NCI-H2081 (cell line): ENCODE measurements at places on chromosomes 4 and X.

DNA sequence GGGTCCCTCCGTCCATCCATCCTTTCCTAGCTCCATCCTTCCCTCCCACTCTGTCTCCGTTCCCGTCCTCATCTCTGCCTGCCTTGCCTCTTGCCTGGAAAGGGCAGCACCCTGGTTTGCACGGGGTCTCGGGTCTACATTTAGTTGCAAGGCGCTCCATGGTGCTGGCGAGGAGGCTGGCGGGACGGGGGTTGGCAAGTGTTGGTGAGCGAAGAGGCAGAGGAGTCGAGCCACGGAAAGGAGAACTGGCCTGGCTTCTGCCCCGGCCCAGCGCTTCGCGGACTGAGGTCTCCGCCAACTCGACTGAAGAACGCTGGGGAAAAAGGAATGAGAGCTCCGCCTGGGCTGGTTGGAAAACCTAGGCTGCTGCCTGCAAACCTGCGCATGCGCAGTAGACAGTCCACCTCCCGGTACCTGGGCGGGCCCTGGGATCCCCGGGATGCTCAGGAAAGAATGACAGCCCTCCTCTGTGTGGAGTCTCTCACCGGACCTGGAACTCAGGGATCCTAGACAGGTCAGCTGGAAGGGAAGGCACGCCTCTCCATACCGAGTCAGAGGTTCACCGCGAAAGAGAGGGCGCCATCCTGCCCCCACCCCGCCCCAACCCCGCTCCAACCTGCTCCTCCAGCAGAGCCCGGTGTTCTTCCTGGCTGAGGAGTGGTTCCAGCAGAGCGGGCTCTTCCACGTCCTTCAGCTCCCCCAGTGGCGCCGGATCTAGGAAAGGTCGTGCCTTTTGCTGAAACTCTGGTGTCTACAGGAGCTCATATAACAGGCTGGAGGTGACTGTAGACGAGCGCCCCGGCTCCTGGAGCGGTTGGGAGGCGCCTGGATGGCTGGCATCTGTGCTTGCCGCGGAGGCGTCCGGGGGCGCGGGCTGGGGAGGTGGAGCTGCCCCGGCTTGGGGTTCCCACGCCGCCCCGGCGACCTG is 6.0 kb downstream of the FRG2 start:
- no peak for DNase-seq

GRCh38 chr4:79576429-79576753 is 168.4 kb upstream of the GK2 start:
- DNase-seq, result peak; percentile 11

DNA sequence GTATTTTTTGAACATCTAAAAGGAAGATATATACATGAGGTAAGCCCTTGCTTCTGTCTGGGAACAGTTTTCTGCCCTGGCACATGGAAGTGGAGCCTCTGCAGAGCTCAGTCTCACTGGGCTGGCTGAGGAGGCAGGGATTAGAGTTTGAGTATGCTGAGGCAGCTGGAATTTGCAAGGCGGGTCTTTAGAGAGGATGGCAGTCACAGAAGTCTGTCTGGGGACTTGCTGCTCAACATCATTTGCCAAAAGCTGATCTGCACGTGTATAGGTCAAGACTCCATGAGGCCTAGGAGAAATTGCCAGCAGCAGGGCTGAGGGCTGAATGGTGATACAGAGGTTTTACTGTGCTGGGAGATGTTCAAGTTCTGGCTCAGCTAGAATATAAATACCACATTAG is 163.6 kb upstream of the ANK2 start:
- DNase-seq, result no peak

- no peak for DNase-seq
Measured at GRCh38 chr4:21077967-21078366, 377.7 kb downstream of the PACRGL start.

GRCh38 chrX:40102393-40103381 is 4.9 kb upstream of the BCOR start:
- no peak for DNase-seq

GRCh38 chr4:73090738-73091137 is 21.2 kb upstream of the COX18 start:
- DNase-seq, result no peak

DNA sequence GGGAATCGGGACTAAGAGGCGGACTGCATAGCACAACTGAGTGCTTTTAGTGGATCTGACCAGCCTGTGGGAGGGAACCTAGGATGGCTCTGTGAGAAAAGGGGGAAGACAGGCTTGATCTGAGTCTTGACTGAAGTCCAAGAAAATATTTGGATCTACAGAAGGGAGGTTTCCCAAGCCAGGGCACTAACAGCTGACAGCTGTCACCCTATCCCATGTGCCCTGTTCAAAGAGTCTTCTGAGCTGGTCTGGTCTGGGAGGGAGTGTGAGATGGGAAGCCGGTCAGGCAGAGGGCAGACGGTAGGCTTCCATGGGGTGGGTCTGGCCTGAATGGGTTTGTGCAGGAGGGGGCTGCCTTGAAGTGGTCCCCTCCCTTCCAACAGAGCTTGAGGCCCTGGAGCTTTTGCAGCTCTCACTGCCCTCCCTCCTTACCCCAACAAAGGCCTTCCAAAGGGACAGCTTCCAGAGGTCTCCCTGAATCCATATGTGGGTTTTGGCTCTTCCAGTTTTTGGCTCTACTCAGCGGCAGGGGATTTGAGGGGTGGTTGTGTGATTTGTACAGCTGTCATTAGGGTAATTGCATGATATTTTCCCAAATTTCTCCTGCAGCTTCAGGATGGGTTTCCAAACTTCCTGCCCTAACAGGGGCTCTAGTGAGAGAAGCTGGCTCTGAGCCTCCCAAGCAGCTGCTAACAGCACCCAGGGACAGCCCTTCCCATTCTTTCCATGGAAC is 643.7 kb downstream of the BCOR start:
- no peak for DNase-seq

DNA sequence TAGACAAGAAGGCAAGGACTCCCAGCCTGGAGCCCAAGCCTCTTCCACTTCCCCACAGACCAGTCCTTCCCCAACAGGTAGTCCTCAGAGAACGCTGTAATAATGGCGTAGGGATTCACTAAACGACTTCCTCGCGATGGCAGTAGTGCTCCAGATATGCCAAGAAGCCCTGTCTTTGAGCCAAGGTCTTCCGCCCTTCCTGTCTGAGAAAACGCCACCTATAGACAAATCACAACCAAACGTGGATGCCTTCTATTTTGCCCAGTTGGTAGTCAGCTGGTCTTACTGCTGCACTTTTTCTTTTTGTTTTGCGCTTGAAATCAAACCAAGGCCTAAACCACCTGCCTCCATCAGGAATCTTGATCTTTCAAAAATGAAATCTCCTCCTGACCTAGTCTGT is 203.3 kb downstream of the OR13H1 start:
- peak; percentile 31 for DNase-seq

GRCh38 chr4:151676301-151676700 is 84.5 kb downstream of the GATB start:
- no peak for DNase-seq

GRCh38 chrX:150676221-150676620 is 17.0 kb upstream of the MTMR1 start:
- no peak for DNase-seq

DNA sequence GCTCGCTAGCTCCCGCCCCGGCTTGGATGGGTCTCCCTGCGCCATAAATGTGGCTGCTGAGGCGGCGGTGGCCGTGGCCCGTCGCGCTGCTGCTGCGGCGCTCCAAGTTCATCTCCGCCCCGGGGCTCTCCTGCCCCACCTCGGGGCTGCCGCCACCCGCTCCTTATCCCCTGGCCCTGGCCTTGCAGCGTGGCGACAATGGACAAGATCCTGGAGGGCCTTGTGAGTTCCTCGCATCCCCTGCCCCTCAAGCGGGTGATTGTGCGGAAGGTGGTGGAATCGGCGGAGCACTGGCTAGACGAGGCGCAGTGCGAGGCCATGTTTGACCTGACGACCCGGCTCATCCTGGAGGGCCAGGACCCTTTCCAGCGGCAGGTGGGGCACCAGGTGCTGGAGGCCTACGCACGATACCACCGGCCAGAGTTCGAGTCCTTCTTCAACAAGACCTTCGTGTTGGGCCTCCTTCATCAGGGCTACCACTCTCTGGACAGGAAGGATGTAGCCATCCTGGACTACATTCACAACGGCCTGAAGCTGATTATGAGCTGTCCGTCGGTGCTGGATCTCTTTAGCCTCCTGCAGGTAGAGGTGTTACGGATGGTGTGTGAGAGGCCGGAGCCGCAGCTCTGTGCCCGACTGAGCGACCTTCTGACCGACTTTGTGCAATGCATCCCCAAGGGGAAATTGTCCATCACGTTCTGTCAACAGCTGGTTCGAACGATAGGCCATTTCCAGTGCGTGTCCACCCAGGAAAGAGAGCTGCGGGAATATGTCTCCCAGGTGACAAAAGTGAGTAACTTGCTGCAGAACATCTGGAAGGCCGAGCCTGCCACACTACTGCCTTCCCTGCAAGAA is 763 bp downstream of the USP38 start:
- DNase-seq, result no peak

DNA sequence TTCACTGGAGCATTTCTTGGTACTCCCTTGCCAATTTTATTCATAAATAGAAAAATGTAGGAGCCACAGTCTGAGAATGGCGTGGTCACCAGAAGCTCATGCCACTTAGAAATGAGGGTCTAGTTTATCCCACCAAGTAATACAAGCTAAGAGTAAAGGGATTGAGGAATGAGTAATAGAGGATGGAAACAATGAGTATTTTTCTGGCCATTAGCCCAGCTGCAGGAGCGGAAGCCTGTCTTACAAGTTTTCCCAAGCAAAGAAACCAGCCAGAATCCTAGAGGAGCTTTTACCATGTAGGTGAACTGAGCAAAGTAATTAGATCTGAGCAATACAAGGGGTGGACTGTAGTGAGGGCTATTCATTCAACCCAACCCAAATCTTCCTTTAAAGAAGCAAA is 160.7 kb upstream of the NPY2R start:
- DNase-seq, result no peak

DNA sequence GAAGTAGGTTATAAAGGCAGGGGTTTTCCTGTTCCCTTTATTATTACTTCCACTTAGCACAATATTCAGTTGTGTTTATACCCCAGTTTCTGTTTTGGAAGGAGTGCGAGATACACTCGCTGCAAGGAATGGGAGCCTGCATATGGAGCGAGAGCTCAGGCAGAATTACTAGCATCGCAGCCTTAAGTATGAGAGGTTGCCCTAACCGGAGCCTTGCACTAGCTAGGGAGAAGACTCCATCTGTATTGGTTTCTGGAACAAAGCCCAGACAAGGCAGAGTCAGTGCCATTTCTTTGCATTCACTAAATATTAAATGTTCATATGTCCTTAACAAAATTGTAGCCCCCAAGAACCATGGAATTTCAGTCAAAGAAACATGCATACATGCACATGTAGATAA is 6.2 kb upstream of the DCTD start:
- no peak for DNase-seq

DNA sequence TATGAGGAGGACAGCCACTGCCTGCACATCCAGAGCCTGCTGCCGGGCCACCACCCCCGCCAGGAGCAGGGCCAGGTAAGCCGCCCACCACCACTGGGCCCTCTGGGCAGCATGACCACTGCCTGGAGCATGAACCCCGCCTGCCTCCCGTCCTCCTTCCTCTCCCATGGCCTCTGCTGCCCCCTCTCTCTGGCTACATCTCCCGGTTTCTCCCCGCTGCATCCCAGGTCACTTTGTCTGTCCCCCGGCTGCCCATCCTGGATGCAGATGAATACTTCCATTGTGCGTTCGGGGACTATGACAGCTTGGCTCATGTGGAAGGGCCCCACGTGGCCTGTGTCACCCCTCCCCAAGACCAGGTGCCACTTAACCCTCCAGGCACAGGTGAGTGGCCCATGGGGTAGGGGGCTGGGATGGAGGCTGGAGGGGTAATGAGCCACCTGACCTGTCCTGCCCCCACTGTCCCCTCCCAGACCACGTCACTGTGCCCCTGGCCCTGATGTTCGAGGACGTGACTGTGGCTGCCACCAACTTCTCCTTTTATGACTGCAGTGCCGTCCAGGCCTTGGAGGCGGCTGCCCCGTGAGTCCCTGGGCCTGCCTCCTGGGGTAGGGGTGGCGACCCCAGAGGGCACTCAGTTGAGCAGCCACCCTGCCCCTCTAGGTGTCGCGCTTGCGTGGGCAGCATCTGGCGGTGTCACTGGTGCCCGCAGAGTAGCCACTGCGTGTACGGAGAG is 6.0 kb downstream of the PLXNB3 start:
- DNase-seq, result no peak

- no peak for DNase-seq
Measured at GRCh38 chr4:140127422-140127821, 26.6 kb downstream of the MAML3 start.

DNA sequence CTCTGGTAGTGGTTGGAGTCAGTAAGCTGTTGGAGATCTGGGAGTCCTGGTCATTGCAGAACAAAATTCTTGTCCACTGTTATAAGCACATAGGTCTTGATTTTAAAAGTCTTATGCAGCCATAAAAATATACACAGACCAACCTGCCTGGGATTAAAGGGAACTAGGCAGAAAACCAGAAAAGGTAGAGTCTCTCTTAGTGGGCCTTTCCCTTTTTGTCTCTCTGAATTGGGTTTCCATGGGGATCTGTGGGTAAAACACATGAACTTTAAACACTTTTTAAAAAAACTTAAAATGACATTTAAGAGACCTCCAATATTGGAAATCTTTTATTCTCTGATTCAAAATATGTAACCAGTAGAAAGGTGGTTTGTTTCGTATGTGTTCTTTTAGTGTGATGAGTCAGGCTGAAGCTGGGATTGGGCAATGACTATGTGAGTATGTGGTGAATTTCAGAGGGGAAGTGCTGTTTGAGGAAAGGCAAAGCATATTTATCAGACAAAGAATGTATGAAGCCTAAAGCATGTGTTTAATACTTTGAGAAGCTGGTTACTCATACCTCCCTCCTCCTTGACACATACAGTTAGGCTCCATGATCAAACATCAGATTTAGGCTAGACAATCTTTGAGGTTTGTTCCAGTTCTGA is 29.6 kb downstream of the SLC16A2 start:
- DNase-seq, result no peak

- DNase-seq, result no peak
Measured at GRCh38 chrX:134407065-134407376, 52.9 kb upstream of the HPRT1 start.

GRCh38 chrX:84611843-84612636 is 109.8 kb upstream of the HDX start:
- no peak for DNase-seq

GRCh38 chrX:68059469-68059868 is 373.8 kb downstream of the OPHN1 start:
- DNase-seq, result no peak

- DNase-seq, result no peak
Measured at GRCh38 chrX:46247456-46247855, 297.8 kb downstream of the ZNF674 start.

GRCh38 chr4:117267317-117267716 is 181.9 kb upstream of the TRAM1L1 start:
- DNase-seq, result no peak

DNA sequence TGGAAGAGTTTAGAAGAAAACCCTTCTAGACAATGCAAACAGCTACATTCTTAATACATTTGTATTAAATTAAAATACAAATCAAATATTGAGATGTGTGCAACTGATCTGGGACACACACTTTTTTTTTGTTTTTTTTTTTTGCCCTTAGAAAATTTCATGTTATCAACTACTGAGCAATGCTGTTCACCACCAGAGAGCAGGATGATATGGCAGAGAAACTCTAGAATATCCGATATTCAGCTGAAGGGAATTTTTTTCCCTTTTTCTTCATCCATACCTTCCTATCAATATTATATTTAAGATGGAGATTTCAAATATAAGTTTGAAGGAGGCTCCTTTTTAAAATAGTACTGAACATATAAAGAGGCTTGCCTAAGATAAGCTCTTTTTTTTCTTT is 1.0 kb downstream of the NDST3 start:
- no peak for DNase-seq

- DNase-seq, result peak; percentile 33
Measured at GRCh38 chr4:102493794-102494193, 7.4 kb upstream of the NFKB1 start.
